ENCODE measurements at places on chromosomes 11 and 22. TPM values are rescaled to one million over a fixed set of nuclear protein-coding genes. Genes with fewer than 3 reads are reported as not detected.

GRCh38 chr22:49082451-49082850 is 745.2 kb downstream of the BRD1 start:
- H3K36me3 ChIP-seq, result no peaks in the 10 kb centered on the region
- no peak overlapping the region for H3K4me3 ChIP-seq
- no peaks in the 10 kb centered on the region for H3K4me1 ChIP-seq
- H3K27me3 ChIP-seq, result peaks cover 97% of the 10 kb centered on the region
- DNase-seq, result no peak

GRCh38 chr11:2662430-2663299 is 37.1 kb downstream of the KCNQ1OT1 start:
- DNase-seq, result no peak
- no peaks in the 10 kb centered on the region for H3K27me3 ChIP-seq
- H3K36me3 ChIP-seq, result no peaks in the 10 kb centered on the region
- H3K4me1 ChIP-seq, result no peaks in the 10 kb centered on the region

DNA sequence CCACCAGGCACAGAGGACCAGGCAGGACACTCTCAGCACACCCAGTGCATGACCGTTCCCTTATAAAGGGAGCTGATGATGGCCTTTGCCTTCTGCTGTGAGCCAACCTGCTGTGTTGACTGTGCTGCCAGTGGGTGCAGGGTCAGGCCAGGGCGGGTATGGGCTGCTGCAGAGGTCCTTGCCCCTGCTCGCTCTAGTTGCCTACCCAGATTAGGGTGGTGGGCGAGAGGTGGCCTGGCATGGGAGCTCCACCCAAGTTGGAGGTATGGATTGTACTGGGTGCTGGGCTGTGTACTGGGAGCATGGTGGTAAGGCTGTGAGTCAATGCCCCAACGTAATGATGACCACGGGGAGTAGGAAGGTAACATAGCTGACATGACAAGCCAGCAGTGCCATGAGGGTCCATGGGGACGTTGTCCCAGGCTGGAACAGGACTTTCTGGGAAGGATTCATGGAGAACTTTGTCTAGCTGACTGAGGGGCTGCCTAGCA is 24.5 kb upstream of the CYP2D6 start:
- no peak overlapping the region for H3K4me3 ChIP-seq
- 0 out of 2 replicates have a peak, but pooled peaks cover 10% of the 10 kb centered on the region for H3K36me3 ChIP-seq
- DNase-seq, result no peak

C22orf31 gene
- total RNA-seq, result not detected

All from PC-9 (cell line).